Thoracic aorta (tissue), 2 donors: ENCODE measurements at places on chromosomes 6 and 20. TPM values are rescaled to one million over a fixed set of nuclear protein-coding genes. Genes with fewer than 3 reads are reported as not detected.

The ZNF341 gene
- total RNA-seq, result 1.8 TPM

The SLC4A11 gene
- total RNA-seq, result 0.27 TPM

DNA sequence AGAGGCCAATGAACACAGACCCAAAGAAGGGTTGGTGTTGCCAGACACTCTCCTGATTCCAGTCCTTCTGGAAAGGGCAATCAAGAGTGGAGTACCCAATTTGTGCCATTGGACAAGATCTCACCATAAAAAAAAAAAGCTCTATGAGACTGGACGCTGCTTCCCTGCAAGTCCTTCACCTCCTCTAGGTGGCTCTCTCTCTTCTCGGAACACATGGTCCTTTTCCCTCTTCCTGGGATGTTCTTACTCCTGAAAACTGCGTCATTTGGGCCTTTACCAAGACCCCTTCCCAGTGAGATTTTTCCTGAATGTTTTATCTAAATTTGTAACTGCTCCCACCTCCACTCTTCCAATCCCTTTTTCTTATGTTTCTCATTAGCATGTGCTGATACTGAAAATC lies 280.8 kb downstream of the FOXA2 start:
- no peaks in the 10 kb centered on the region for H3K27me3 ChIP-seq
- H3K4me3 ChIP-seq, result no peak overlapping the region
- no peak for DNase-seq
- H3K4me1 ChIP-seq, result no peaks in the 10 kb centered on the region
- H3K36me3 ChIP-seq, result no peaks in the 10 kb centered on the region

The CALHM6 gene
- total RNA-seq, result 3.9 TPM

DNA sequence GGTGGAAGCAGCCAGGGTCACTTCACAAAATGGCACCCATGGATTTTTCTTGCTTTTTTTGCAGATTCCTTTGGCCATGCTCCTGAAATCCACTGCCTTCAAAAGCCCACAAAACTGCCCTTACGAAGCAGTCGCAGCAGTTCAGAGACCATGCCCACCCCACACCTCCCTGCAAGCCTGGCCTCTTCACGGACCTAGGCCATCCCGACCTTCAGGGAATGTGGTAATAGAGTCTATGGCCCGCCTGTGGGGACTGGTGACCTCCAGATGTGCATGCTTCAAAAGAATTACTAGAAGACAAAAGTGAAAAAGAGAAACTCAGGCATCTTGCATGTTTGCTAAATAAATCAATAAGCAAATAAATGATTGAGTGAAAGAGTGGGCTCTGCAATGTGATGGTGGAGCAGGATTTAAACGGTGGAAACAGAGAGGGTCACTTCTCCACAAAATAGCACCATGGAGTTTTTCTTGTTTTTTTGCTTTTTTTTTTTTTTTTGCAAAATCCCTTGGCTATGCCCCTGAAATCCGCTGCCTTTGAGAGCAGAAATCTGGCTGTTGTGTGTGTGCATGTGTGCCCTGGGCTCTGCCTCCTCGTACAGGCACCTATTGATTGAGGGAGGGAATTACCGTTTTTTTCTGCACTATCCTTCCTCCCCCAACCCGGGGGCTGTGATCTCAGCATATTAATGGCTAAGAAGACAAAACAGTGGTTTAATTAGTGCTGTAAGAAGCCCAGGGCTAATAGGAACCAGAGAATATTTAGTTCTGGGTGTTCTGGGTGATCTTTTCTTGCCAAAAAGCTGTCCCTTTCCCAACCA lies 107.4 kb downstream of the PXDC1 start:
- H3K4me3 ChIP-seq, result no peak overlapping the region
- no peak overlapping the region for H3K27ac ChIP-seq
- DNase-seq, result no peak
- no peaks in the 10 kb centered on the region for H3K36me3 ChIP-seq
- no peaks in the 10 kb centered on the region for H3K4me1 ChIP-seq

The TM9SF4 gene
- total RNA-seq, result 33.4 TPM

The PRL gene
- not detected for total RNA-seq

GRCh38 chr6:151078655-151079054 lies 161.1 kb upstream of the AKAP12 start:
- H3K36me3 ChIP-seq, result no peaks in the 10 kb centered on the region
- H3K4me3 ChIP-seq, result no peak overlapping the region
- DNase-seq, result no peak
- no peaks in the 10 kb centered on the region for H3K4me1 ChIP-seq
- no peaks in the 10 kb centered on the region for H3K27me3 ChIP-seq

The RIMS1 gene
- 3.5 TPM for total RNA-seq

DNA sequence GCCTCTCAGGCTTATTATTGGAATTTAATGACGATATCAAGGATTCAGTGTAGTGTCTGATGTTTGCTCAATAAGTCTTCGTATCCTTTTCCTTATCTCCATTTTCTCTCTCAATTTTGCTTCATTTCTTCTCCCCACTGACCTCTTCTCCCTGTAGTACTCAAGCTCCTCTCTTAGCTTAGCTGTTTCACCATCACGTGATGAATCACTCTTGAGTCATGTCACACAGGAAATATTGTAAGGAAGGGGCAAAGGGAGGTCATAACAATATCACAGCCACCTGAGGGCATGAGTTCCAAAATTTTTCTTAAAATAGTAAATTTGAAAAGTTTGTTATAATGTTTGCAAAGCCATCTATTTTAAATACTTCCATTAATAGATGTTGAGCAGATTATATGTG lies 392.2 kb upstream of the MARCKS start:
- peak; percentile 14 for DNase-seq
- H3K27me3 ChIP-seq, result no peaks in the 10 kb centered on the region
- H3K4me3 ChIP-seq, result no peak overlapping the region
- no peaks in the 10 kb centered on the region for H3K36me3 ChIP-seq
- no peaks in the 10 kb centered on the region for H3K4me1 ChIP-seq

GRCh38 chr6:27861276-27861840 lies 50.8 kb downstream of the OR2B2 start:
- DNase-seq, result no peak
- H3K27ac ChIP-seq, result no peak overlapping the region
- no peak overlapping the region for H3K4me3 ChIP-seq
- H3K27me3 ChIP-seq, result no peaks in the 10 kb centered on the region
- H3K36me3 ChIP-seq, result no peaks in the 10 kb centered on the region
